ENCODE measurements at places on chromosomes 4 and X.

DNA sequence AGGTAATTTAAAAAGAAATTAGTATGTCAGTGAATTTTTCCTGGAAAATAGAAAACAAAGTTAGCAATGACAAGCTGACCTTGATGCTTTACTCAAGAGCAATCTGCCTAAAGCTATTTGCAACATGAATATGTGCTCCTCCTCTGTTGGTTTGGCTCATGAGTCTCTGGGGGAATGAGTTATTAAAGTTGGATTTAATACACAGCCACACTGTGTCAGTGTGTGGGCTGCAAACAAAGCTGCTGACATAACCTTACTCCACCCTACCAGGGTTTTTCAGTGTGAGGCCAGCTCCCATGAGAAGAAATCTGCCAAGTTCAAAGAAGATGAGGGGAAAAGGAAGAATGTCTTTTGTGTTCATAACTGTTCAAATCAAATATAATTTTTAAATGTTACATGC, 280.5 kb downstream of the TLL1 start:
- H3K36me3 ChIP-seq = no peaks in the 10 kb centered on the region
- no peaks in the 10 kb centered on the region for H3K4me1 ChIP-seq
- H3K27me3 ChIP-seq = no peaks in the 10 kb centered on the region
- no peak overlapping the region for H3K4me3 ChIP-seq
- DNase-seq = no peak
- H3K27ac ChIP-seq = no peak overlapping the region

DNA sequence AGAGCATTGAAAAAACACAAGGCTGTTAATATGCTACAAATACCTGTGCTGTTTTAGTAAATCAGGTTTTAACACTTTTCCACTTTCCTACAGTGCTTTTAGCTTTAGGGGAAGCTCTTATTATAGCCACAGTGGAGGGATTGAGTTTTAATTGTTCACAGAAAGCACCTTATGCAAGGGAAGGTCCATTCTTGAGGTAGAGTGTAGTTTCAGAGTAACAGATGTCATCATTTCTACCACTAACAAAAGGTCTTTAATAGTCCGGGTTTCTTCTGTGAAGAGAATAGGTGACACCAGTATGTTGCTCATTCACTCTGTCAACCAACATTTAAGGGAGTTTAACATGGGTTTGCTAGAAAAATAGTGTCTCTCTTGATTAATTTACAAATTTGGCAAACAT, 104.4 kb downstream of the STIM2 start:
- H3K4me3 ChIP-seq = no peak overlapping the region
- DNase-seq = no peak
- H3K4me1 ChIP-seq = peaks cover 31% of the 10 kb centered on the region

DNA sequence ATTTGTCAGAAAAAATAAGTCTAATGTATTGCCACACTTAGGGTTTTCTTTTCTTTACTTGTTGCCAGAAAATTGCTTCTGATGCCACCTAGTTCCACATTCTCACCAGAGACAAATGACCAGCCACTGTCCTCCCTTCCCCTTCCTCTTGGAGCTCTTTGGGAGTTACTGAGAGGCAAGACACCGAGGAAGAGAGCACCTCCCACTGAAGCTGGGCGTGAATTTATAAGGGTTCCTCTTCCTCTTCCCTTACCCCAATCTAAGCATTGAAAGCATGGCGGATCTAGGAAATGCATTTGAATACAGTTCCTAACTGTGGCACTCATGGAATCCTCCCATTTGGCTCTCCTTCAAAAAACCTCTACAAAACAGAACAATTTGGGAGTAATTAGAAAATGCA, 30.0 kb downstream of the ANXA3 start:
- no peak overlapping the region for H3K4me3 ChIP-seq
- no peak overlapping the region for H3K27ac ChIP-seq
- H3K36me3 ChIP-seq = peaks cover 30% of the 10 kb centered on the region
- DNase-seq = no peak
- H3K27me3 ChIP-seq = no peaks in the 10 kb centered on the region
- H3K4me1 ChIP-seq = no peaks in the 10 kb centered on the region

DNA sequence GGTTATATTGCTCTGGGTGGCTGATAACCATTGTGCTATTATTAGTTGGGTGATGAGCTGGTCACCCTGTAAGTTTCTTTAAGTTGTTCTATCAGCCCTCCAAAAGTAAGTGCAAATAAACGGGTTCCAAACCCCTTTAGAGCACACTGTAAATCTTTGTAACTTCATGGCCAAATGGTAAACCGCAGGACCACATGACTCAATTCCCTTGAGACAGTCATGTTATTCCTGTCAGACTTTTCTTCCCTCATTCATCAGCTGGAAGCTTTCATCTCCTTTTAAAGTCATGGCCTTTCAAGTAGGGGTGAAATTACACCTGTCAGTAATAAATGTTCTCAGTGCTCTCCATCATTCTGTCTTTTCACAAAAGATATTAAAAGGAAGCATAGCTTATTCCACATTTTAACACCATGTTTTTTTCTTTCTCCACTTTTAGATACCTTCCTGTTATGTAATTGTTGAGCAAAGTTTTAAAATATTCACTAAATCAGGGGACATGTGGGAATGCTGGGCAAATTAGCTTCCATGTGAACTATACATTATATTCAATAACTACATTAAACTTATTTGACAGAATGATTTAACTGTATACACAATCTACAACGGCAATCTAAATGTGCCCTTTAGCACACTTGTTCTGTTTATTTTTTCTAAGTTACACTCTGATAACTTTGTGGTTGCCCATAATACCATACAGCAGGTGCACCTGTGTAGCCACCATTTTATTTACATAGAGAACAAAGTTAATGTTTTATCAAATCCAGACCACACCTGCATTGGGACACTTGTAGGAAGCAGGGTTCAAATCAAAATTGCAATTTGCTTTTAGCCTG, 275.5 kb downstream of the CFAP299 start:
- no peak overlapping the region for H3K4me3 ChIP-seq
- H3K27ac ChIP-seq = no peak overlapping the region
- no peaks in the 10 kb centered on the region for H3K36me3 ChIP-seq
- H3K27me3 ChIP-seq = peaks cover 2% of the 10 kb centered on the region
- no peaks in the 10 kb centered on the region for H3K4me1 ChIP-seq
